ENCODE measurements at places on chromosomes 12 and 14.

DNA sequence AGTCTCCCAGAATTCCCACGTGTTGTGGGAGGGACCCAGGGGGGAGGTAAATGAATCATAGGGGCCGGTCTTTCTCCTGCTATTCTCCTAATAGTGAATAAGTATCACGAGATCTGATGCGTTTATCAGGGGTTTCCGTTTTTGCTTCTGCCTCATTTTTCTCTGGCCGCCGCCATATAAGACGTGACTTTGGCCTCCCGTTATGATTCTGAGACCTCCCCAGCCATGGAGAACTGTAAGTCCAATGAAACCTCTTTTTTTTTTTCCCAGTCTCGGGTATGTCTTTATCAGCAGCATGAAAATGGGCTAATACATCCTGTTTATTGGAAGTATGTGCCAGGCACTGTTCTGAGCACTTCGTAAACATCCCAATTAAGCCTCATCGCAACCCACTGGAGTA lies 788 bp downstream of the KRT72 start:
- DNase-seq = no peak

DNA sequence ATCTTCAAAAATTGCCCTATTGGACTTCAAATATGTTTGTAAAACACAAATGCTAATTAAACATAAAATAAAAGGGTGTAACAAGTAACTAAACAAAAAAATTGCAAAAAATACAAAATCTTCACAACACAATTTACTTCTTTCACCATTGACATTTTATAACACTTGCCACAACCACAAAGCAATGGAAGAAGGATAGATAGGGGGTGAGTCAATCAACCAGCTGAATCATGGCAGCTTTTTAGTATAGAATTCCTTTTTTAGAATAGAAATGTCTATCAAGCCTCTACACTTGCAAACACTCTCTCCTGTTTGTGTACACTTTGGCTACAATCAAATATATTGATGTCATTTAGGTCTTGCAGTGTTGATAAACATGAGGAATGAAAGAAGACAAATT lies 232.7 kb downstream of the SLC16A7 start:
- DNase-seq = no peak

DNA sequence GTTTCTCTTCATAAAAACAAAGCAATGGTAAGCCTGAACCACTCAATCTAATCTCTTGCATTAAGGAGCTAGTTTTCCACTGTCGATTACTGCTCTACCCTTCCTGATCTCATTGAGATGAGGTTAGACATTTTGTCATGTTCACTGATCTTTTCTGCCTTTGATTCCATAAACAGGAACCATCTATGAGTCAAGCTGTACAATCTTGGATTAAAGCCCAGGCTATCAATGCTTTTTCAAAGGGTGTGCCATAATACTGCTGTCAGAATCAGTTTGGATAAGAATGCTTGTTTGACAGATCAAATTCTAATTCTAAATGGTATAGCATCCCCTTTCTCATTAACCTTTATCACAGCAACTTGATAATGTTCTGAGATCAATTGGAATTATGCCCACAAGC lies 16.1 kb downstream of the GRIP1 start:
- DNase-seq = no peak

DNA sequence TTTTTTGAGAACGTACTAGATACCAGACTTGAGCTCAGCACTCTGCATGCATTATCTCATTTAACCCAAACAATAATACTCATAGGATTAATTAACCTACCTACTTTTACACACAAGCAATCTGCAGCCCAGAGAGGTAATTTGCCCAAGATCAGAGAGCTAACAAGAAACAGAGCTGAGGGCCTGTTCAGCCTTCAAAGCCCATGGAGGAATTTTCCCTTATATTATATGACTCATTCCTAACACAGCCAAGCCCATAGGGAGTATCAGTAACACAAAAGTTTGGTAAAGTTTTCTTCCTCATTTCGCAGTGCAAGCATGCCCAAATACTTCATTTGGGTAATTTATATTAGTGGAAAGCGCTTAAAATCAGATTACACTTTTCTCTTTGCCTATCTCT lies 94.7 kb downstream of the GALC start:
- no peak for DNase-seq

DNA sequence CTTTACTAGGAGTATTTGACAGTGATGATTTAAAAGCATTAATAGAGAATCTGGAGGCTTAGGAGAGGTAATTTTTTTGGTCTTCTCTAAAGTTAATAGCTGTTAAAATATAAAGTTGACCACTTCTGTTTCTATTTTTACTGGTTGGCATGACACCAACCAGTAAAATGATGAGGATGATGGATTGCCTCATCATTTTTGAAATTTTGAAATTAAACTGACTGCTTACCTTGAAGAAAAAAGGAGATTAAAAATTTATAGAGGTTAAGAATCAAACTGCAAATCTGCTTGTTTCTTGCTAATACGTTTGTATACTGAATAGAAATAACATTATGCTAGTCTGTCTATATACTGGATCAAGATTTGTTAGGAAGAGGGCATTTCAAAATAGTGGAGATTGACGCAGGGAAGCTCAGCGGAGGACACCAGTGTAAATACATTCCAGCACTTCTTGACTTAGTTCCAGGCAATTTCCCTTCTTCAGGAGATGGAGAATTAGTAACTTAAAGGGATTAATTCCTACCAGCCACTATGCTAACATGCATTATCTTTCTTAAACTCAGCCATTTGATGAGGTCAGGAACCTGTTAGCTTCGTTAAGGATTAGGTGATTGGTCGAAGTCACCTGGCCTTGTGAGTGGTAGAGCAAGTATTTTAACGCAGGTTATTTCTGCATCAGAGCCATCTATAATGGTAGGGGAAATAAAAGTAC lies 3.6 kb downstream of the EID3 start:
- no peak for DNase-seq

DNA sequence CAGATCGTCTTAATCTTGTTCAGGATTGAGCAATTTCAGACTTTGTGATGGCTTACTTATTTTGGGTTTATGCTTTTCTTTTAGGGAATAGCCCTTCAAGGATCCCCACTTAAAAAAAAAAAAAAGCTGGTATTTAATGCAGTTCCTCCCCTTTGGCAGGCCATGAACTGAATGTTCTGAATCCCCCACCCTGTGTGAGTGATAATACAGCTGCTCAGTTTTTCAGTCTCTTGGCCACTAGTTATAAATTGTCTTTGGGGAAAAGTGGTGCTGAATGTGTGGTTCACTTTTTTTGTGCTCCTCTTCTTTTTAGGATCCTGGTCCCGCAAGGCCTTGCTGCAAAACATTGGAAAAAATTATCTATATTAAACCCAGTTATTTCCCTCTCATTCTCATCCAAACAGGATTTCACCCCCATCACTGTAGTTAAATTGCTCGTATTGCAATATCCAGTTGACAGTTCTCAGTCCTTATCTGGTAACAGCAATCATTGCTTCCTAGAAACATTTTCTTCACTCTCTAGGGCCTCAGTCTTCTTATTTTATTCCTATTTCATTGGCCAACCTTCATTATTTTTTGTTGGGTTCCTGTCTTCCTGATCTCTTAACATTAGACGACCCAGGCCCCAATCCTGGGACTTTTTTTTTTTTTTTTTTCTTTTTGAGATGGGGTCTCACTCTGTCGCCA lies 73.1 kb upstream of the PAWR start:
- DNase-seq = no peak

GRCh38 chr12:98847242-98847641 lies 202.2 kb downstream of the APAF1 start:
- no peak for DNase-seq

DNA sequence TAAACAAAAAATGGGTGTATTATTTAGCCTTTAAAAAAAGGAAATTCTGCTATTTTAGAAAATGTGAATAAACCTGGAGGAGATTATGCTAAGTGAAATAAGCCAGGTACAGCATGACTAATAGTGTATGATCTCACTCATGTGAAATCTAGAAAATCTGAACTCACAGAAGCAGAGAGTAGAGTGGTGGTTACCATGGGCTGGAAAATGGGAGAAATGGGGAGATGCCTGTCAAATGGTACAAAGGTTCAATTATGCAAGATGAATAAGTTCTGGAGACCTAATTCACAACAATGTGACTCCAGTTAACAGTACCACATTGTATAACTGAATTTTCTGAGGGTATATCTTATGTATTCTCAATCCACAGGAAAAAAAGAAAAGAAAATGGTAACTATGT lies 17.4 kb upstream of the LEMD3 start:
- no peak for DNase-seq

DNA sequence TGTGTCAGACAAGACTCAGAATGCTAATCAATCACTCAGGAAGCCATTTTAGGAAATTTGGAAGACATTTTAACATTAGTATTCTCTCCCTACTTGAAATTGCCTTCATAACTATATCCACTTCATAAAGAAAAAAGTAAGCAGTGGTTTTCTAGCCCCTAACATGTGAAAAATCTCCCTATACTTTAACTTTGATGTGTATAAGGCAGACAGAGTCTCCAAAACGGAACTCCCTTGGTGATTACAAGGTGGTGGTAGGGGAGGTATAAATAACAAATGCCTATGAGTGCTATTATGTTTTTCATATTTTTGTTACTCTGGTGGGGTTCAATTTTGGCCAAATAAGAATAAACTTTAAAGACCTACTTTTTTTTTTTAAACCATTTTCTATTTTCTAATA lies 300.3 kb downstream of the BTG1 start:
- DNase-seq = no peak

GRCh38 chr12:12723681-12724420 lies 6.7 kb downstream of the CDKN1B start:
- DNase-seq = no peak

DNA sequence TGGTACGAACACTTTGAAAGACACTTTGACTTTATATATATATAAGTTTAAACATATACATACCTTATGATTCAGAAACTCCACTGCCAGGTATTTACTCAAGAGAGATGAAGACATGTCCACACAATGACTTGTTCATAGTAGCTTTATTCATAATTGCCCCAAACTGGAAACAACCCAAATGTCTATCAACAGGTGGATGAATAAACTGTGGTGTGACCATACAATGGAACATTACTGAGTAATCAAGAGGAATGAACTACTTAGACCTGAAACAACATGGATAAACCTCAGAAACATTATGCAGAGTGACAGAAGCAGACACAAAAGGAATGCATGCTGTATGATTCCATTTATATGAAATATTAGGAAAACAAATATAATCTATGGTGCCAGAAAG lies 71.1 kb downstream of the PPP1R36 start:
- no peak for DNase-seq

GRCh38 chr14:95464514-95464913 lies 51.9 kb downstream of the SYNE3 start:
- no peak for DNase-seq

- no peak for DNase-seq
These were observed 48.9 kb upstream of the EML1 start for GRCh38 chr14:99744199-99744872.

GRCh38 chr14:28375295-28375694 lies 391.3 kb upstream of the FOXG1 start:
- DNase-seq = no peak

DNA sequence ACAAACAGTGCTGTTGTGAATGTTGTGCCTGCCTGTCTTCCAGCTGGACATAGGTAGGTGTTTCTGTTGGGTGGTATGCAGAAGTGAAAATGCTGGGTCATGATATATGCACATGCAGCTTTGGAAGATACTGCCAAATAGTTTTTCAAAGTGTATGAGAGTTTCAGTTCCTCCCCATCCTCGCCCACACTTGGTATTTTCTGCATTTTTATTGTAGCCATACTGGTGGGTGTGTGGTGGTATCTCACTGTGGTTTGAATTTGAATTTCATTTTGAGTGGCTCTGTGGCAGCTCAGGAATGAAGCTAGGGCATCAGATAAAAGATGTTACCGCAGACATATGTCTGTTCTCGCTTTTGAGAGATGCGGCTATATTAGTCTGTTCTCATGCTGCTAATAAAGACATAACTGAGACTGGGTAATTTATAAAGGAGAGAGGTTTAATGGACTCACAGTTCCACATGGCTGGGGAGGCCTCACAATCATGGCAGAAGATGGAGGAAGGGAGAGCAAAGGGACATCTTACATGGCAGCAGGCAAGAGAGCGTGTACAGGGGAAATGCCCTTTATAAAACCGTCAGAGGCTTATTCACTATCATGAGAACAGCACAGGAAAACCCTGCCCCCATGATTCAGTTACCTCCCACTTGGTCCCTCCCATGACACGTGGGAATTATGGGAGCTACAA lies 183.1 kb downstream of the CAND1 start:
- DNase-seq = peak; percentile 9

DNA sequence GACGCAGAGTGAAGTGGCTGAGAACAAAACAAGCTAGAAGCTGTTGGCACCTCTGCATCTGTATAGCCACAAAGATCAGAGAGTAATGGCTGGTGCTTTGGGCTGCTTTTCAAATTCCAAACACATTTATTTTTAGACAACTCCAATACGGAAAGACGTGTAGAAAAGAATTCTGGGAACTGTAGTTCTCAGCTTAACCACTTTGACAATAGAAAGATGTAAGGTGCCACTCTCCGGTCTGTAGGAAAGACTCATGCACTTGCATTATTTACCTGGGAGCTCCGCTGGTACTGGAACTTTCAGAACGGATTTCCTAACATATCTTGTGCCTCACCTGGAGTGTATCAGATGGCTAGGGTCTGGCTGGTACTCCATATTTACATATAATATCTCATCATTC lies 1.8 kb upstream of the OR4K2 start:
- no peak for DNase-seq

- DNase-seq = no peak
These were observed 35.1 kb downstream of the SENP1 start for GRCh38 chr12:48070731-48071130.

DNA sequence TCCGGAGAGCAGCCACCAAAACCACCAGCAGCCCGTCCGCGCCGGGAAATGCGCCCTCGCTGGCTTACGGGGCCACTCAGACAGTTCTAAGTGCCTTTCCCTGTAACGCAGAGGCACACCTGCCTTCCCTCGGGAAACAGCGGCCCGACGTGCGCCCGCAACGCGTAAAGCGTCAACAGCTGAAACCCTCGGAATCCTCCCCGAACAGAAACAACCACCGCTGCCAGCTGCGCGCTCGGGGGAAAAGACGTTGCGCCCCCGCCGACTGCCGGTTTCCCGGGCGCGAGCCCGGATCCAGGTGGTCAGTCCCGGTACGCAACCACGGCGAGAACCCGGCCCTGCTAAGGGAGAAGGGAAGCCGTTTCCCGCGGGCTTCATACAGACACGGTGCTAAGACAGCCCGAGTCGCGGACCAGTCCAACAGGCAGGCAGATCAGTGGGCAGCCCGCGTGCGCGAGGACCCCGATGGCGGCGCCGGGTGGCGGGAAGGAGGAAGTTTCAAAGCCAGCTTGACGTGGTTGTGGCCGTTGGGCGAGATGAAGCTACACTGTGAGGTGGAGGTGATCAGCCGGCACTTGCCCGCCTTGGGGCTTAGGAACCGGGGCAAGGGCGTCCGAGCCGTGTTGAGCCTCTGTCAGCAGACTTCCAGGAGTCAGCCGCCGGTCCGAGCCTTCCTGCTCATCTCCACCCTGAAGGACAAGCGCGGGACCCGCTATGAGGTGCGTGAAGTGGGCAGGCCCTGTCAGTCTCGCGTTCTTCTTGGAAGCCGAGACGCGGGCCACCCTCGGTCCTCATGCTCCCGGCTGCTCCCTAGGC lies at the start of gene LRR1:
Gene LRR1 (plus strand): TSS at position 456 of the 816 bp plus-strand sequence. CDS start 81 bp downstream, at position 537.
- peak; percentile 69 for DNase-seq

- no peak for DNase-seq
These were observed 73.7 kb downstream of the DCAF5 start for GRCh38 chr14:69079188-69079742.

Measured in stimulated activated CD4-positive, alpha-beta T cell treated with anti-CD3 and anti-CD28 coated beads, TNF-alpha, amount 100 ng/mL, for 48 hours (primary cell).